CD4-positive, alpha-beta T cell treated with Interleukin-4 for 1 hour (primary cell): ENCODE measurements at places on chromosomes 5 and 9.

DNA sequence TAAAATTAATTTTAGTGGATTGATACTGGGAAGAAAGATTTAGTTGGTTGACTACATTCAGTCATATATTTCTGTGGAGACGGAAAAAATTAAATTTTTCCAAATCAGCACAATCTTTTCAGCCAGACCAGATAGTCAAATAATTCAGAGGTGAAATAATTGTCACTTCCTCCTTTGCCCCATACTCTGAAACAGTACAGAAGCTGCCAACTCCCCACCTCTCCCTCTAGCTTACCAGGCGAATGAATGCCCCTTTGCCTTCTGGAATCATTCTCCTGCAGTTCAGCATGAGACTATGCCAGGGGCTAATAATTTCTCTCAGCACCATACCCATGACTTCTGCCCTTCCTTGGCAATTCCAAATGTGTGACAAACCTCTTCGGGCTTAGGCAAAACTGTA, 43.5 kb downstream of the EBF1 start:
- no peak for DNase-seq

GRCh38 chr5:125263356-125263755, 516.9 kb upstream of the ZNF608 start:
- no peak for DNase-seq

DNA sequence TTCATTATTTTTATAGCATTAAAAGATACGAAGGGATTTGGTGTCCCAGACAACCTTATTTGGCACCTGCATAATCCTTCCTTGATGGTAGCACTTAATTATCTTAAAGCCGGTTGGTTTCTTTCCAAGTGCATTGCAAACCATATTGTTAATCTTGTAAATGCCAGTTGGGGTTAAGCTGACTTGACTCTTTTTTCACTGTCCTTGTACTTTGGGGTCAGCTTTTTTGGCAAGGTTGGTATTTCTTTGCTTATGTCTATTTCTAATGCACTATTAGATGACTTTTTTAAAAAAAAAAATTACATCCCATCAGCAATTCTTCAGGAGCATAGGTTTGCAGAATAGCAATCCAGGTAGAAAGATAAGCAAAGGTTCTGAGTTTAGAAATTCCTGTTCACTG, 466.8 kb upstream of the TLE4 start:
- DNase-seq = no peak

DNA sequence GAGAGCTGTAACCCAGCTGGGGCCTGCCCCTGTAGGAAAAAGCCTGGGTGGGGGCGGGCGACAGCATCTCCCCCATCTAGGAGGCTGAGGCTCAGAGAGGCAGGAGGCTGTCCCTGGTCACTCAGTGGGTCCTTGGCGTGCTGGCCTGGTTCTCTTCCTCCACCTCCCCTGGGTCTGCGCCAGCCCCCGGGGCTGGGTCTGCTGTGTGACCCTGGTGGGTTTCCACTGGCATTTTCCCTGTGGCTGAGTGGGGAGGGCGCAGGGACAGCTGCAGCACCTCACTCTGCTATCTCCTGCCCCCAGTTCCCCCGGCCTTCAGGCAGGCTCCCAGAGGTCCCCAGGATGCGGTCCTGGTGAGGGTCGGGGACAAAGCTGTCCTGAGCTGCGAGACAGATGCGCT, 59.5 kb upstream of the ASS1 start:
- no peak for DNase-seq

DNA sequence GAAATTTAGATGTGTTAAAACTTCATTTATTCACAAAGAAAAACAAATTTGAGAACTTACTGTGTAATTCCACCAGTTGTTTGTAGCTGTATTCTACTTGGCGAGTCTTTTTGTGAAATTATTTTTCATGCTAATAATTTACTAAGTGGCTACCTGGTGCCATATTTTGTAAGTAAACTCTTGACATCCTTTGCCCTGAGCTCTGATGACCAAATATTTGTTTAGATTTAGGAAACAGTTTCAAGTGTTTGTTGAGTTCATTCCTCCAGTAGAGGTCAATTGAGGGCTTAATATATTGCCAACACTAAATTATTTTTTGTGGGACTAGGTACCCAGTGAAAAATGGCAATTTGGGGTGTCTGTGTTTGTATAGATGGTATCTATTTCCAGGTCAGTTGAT, 3.7 kb downstream of the CNTLN start:
- DNase-seq = no peak

DNA sequence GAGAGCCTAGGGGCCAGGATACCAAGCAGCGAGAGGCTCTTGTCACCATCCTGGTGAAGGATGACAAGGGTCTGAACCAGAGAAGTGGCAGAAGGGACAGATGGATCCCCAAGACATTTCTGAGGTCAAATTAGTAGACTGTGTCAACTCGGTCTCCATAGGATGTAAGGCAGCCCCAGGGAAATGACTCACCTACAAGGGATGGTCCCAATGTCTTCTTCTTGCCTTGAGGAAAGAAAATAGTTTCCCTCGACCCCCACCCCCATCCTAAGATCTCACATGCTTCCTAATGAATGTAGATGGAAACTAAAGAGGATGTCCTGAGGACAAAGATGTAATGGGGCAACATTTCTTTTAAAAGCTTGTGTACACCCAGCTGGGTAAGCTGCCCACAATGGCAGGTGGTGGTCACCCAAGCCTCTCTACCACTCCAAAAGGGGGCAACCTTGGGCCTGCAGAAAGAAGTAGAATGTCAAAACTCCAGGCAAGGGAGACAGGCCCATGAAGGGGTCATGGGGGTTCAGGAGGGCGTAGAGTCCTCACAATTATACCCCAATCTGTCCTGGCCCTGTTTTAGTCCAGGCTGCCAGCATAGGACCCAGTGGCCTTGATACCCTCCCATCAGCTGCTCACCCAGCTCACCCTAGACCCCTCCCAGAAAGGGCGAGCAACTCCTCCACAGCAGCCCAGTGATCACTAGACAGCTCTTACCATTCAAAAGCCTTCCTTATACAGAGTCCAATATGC, 187.4 kb downstream of the ACTL7B start:
- DNase-seq = no peak

GRCh38 chr9:124258607-124259157, 933 bp downstream of the NEK6 start:
- DNase-seq = no peak

GRCh38 chr5:64690417-64691151, at the start of gene SHISAL2B:
TSS of gene SHISAL2B (plus strand) at chr5:64690503. CDS start at chr5:64690624, 121 bp downstream.
- no peak for DNase-seq

DNA sequence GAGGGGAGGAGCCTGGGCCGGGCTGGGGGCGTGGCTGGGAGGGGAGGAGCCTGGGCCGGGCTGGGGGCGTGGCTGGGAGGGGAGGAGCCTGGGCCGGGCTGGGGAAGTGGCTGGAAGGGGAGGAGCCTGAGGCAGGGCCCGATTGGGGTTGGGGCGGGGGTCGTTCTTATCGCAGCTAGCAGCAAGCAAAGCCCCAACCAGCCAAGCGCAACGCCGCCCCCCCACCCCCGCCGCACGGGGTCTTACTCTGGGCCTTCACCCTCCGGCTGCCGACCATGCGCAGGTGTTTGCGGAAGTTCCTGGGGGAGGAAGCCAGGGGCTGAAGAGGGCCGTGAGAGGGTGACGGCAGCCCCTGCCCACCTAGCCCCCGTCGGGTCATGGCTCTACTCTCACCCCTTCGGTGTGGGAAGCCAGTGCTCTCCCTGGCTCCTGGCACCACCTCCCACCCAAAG, 5.0 kb downstream of the NSMF start:
- no peak for DNase-seq

DNA sequence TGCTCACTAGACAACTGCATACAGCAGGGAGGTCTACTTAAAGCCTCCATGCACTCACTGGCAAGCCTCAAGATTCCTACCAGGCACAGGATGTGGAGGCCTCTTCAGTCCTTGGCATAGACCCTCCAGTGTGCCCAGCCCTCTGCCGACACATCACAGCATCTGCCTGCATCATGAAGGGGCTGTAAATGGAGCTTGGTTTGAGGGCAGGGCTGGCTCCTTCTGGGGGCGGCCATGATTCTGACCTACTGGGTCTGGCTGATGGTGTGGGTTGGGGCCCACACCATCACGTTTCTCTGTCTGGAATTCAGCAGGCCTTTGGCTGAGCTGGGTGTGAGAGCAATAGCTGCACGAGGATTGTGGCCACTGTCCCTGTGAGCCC, 84.9 kb upstream of the SHB start:
- DNase-seq = no peak

- DNase-seq = no peak
Observed at GRCh38 chr5:54671681-54672080, 154.1 kb downstream of the SNX18 start.

DNA sequence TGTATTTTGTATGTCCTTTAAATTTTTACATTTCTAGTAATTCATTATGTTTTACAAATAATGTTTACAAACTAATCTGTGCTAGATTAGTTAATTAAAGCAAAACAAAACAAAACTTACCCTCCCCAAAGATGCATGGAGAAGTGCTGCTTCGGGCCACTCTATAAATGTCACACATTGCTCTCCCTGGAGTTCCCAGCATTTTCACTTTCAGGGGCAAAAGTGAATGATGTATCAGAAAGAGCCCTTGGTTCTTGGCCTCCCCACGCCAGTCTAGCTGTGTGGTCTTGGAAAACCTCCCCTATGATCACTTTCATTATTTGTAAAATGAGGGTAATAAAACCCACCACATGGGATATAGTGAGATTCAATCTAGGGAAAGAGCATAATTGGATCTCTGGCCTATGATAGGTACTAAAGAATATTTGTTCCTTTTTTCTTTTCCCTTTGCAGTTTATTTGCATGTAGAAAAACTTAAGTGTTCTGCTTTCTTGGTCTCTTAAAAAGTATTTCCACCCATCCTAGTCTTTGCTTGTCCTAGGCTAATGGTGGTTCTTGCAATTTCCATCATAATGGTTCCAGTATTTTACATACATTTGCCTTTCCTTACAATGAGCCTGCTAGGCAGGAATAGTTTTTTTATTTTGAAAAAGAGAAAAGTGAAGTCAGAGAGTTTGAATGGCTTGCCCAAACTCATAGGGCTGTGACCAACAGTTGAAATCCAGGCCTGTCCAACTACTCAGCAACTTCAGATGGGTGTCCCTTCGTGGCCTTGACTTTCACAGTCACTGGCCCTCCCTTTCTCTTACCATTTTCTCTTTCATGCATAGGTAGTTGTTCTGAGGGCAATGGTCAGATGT, 184.5 kb upstream of the KLF4 start:
- DNase-seq = no peak

- no peak for DNase-seq
Observed at GRCh38 chr9:90724880-90725279, 76.7 kb upstream of the SYK start.

DNA sequence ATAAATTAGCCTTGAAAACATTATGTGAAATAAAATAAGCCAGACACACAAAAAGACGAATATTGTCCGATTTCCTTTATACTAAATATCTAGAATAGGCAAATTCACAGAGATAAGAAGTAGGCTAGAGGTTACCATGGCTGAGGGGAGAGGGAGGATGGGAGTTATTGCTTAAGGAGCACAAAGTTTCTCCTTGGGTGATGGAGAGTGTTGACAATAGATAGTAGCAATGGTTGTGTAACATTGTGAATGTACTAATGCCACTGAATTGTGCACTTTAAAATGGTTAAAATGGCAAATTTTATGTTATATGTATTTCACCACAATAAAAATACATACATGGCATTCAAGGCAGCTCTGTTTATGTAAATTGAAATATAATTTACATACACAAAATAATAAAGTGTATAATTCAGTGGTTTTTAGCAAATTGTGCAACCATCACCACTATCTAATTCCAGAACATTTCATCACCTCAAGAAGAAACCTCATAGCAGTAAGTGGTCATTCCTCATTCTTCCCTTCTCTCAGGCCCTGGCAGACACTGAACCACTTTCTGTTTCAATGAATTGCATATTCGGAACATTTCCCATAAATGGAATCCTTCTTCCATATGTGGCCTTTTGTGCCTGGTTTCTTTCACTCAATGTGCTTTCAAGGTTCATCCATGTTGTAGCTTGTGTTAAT, 59.2 kb downstream of the NDST1 start:
- DNase-seq = no peak
